ENCODE measurements at places on chromosomes 5 and 9.

- no peak for DNase-seq
Measured at GRCh38 chr9:114096866-114097612, 2.1 kb downstream of the KIF12 start.

GRCh38 chr9:136143215-136144001, 24.7 kb upstream of the TMEM250 start:
- no peak for DNase-seq

- no peak for DNase-seq
Measured at GRCh38 chr5:176875783-176876505, 23.2 kb downstream of the HK3 start.

- DNase-seq, result no peak
Measured at GRCh38 chr5:67289763-67290521, 93.3 kb upstream of the CD180 start.

GRCh38 chr9:130707225-130707976, 13.8 kb downstream of the EXOSC2 start:
- peak; percentile 77 for DNase-seq

DNA sequence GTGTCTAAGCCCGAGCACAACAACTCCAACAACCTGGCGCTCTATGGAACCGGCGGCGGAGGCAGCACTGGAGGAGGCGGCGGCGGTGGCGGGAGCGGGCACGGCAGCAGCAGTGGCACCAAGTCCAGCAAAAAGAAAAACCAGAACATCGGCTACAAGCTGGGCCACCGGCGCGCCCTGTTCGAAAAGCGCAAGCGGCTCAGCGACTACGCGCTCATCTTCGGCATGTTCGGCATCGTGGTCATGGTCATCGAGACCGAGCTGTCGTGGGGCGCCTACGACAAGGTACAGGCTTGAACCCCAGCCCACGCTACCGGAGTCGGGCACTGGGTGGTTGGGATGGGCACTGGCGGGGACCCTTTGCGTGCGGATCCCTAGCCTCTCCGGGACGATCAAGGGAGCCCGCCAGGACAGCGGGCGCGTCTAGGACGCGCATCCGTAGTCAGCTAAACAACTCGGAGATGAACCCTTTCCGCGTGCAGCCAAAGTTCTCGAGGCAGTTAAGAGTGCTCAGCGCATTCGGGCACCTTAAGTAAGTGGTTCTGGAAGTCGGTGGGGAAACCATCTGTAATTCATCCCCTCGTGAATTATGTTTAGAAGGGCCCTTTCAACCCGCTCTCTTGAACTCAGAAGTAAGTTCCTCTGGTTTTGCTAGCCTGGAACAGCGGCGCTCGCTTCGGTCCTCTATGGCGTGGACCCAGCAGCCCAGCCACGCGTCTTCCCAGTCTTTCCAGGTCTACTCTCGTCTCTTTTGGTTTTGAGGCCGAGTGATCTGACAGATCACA, 1.3 kb downstream of the KCNN2 start:
- no peak for DNase-seq

- no peak for DNase-seq
Measured at GRCh38 chr9:120446671-120447070, 133.3 kb downstream of the CDK5RAP2 start.

GRCh38 chr5:72067682-72068470, 39.4 kb upstream of the MAP1B start:
- DNase-seq, result no peak

- DNase-seq, result no peak
Measured at GRCh38 chr5:161138751-161139455, 286.9 kb upstream of the ATP10B start.

- no peak for DNase-seq
Measured at GRCh38 chr5:58666141-58666540, 83.3 kb downstream of the RAB3C start.

- DNase-seq, result no peak
Measured at GRCh38 chr9:72590824-72591223, 69.4 kb downstream of the TMC1 start.

GRCh38 chr5:170546282-170546681, 42.5 kb downstream of the KCNIP1 start:
- no peak for DNase-seq

DNA sequence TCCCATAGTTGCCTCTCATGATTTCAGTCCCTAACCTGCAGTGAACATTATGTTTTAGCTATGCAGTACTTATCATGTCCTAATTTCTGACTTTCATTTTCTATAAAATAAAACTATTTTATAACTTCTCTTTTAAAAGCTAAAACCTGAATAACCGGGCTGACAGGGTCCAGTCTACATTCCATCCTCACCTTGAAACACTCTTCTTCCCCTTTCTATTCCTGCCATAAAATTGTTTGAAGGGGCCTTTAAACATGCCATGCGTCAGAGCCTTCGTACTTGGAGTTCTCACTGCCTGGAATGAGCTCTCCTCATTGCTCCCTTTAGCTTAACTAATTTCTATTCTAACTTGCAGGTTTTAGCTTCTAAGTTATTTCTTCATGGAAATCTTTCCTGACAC, 143.0 kb upstream of the PRLR start:
- DNase-seq, result no peak

GRCh38 chr9:70480405-70480980, 66.0 kb upstream of the KLF9 start:
- no peak for DNase-seq

DNA sequence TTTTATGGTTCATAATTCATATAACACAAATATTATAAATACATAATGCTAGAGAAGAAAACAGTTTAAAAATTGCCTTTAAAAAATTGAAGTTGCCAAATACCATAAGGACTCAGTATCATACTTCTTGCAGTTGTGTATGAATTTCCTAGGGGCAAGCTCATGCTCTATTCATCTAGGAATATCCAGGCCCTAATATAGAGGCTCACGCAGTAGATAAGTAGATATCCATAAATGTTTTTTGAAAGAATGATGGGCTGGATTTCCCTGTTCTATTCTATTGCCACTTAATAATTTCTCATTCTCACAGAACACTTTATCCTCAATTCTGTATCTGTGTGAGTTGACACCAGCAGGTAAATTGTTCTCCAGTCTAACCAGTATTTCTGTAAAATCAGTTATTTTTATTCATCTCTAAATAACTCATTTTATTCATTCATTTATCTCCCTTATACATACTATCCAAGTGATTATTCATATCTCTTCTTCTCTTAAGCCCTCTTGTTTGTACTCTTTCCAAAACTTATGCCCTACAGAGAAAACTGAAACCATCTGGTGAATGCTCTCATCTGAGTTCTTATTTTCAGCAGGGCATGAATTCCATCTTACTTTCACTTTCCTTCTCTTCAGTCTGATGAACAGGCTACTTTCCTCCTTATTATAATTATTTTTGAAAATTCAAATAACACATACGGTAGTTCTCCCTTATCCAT, 97.1 kb downstream of the SLC44A1 start:
- no peak for DNase-seq
